ENCODE measurements at places on chromosomes 16 and 17.

GRCh38 chr17:79769570-79770506 lies 8.1 kb upstream of the CBX2 start:
- DNase-seq, result no peak

- DNase-seq, result no peak
Observed at GRCh38 chr16:9911989-9912388, 270.2 kb downstream of the GRIN2A start.

- no peak for DNase-seq
Observed at GRCh38 chr17:14334919-14335318, 34.0 kb downstream of the HS3ST3B1 start.

DNA sequence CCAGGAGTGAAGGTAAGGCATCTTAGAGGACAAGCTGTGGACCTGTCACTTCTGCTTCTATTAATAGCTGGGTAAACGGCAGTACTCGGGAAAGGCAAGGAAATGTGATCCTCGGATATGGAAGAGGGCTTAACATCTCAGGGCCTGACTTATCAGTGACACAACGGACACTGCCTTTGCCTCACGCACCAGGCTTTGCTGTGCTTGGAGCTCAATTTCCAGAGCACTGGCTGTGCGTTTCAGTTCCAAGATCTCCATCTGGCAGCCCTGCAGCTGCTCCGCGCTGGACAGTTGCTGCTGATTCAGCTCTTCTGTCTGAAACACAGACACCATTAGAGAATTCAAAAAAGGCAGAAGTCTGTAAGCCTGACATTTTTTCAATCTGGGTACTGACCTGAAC lies 3.5 kb downstream of the KRT40 start:
- no peak for DNase-seq

- DNase-seq, result no peak
Observed at GRCh38 chr16:14193316-14193871, 122.3 kb downstream of the MRTFB start.

DNA sequence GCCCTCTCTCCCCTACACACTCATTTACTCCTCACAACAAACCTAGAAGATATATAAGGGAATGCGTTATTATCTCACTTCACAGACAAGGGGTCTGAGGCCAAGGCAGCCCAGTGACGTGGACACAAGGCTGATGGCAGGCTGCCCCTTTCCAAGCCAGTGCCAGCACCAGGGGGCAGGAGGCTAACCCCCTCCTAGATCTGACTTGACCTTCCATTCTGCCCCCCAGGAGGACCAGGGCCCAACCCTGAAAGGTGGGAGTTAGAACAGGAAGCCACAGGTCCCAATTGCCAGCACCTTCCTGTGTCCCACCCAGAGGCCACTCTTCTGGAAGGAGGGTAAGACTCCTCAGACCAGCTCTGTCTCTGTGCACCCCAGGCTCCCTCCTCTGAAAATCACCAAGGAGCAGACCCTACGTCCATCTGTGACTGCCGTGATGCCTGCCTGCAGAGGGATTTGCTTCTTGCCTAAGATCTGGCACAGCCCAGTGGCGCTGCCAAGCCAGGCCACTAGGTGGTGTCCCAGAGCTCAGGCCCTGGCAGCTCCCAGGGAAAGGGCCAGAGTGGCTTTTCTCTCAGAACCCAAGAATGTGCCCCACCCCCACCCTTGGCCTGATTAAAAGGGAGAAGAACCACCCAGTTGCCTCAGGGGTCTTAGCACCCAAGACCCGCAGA lies 42.4 kb upstream of the MRPS23 start:
- DNase-seq, result peak; percentile 92

- no peak for DNase-seq
Observed at GRCh38 chr16:85051067-85051581, 23.5 kb downstream of the KIAA0513 start.

- peak; percentile 95 for DNase-seq
Observed at GRCh38 chr17:933312-934073, 46.1 kb downstream of the NXN start.

- no peak for DNase-seq
Observed at GRCh38 chr16:17173281-17173680, 297.5 kb downstream of the XYLT1 start.

- DNase-seq, result no peak
Observed at GRCh38 chr16:27458987-27459688, 57.2 kb downstream of the IL21R start.

GRCh38 chr16:11211977-11212797 lies 43.8 kb downstream of the SOCS1 start:
- no peak for DNase-seq

GRCh38 chr17:55426851-55427586 lies 5.4 kb upstream of the MMD start:
- DNase-seq, result no peak

- DNase-seq, result no peak
Observed at GRCh38 chr17:44396946-44397345, 7.5 kb upstream of the ITGA2B start.

DNA sequence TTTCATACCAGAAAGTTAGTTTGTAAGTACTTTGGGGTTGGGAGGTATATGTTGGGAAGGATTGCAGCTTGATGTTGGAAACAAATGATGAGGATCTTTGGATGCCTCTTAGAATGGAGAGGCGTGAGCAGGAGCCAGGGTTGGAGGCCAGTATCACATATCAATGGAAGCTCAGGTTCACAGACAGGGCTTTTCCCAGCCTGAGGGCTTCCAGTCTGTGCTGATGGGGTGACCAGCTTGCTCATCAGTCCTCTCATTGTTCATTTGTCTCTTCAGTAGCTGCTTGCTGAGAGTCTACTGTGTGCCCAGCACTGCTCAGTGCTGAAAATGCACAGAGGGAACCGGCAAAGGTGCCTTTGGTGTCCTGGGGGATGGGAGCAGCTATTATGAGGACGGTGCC lies 5.8 kb downstream of the DNAAF1 start:
- DNase-seq, result no peak

DNA sequence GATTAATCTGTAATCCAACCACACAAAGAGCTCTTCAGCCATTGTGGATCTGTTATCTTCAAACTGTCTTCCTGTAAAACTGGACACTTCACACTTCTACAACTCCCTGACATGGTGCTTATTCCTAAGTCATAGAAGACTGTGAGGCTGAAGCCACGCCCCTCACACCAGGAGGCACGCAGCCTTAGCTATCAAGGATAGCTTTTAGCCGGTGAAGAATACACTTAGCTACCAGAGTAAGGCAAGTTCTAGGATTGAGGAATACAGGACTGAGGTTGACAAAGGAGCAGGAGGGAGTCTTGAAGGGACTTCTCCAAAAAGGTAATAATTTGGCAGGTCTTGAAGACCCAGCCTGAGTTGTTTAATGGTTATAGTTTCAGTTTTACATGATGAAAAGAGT lies 79.8 kb upstream of the GAS7 start:
- DNase-seq, result no peak

DNA sequence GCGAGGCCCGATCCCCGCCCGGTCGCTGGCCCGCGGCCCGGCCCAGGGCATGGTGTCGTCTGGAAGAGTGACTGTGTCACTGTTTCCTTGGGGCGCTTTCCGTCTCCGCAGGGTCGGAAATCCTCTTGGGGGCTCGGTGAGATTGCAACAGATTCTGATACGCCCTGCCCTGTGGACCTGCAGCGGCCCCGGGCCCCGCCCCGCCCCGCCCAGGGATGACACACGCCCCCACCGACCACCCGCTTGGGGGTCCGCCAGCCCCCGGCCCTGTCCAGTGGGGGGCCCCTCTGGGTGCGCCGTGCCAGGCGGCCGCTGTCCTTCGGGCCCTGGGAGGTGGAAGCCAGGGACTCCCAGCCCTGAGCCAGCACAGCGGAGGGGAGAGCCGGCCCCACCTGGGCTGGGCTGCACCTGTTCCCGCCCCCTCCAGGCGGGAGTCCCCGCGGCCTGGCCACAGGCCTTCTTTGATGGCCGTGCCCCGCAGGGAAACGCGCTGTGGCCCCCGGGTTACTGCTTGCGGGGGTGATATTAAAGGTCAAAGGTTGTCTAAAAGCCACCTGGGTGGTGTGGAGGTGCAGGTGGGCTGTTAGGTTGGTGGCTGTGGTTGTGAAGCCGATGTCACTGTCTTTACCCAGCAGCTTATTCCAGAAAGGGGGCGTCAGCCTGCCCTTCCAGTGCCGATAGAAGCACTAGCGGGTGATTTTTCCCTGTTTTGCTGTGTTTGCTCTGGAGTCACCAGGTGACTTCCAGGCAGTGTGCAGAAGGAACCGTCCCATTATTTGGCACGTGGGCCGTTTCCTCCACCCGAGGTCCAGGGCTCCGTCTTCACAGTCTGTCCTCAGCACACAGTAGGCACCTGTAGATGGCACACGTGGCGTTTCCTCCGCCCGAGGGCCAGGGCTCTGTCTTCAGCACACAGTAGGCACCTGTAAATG lies 752 bp downstream of the TBC1D24 start:
- peak; percentile 13 for DNase-seq

- peak; percentile 37 for DNase-seq
Observed at GRCh38 chr17:17119533-17119932, 77.3 kb downstream of the MPRIP start.

GRCh38 chr17:40251576-40251975 lies 32.5 kb downstream of the WIPF2 start:
- DNase-seq, result peak; percentile 87
